ENCODE measurements at places on chromosomes 2 and 18.

DNA sequence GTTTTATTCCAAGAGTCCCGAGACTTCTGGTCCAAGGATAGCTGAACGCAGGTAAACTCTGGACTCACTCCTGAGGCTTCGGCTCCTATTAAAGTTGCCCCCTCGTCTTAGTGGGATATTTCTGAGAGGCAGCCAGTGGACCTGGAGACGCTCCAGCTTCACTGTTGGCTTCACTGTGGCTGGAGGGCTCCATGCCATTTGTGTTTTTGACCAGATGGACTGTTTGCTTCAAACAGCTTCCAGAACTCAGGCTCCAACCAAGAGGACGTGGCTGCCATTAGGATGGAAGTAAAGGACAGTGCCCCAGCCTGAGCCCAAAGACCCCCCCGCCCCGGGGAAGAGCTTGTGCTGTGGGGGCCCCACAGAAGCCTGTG is 94.4 kb upstream of the LDAH start:
- no peaks in the 10 kb centered on the region for H3K4me1 ChIP-seq
- no peak for DNase-seq
- H3K4me3 ChIP-seq: no peak overlapping the region
- peaks cover 25% of the 10 kb centered on the region for H3K27me3 ChIP-seq
- H3K27ac ChIP-seq: no peak overlapping the region

DNA sequence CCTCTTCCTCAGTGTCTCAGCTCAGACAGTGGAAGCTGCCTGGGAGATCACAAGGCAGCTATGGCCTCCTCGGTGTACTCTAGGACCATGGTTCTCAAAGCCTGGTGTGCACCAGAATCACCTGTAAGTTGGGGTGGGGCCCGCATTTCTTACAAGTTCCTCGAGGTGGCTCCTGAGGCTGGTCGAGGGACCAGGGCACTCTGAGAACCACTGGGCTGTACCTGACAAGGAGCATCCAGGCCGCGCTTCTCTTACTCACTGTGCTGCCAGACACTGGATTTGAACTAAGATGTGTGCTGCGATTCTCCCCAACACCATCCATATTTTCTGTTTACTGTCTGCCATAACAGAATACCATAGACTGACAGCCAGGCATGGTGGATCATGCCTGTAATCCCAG is 59.5 kb downstream of the DIPK1C start:
- H3K27ac ChIP-seq: no peak overlapping the region
- H3K4me1 ChIP-seq: peaks cover 3% of the 10 kb centered on the region
- DNase-seq: no peak
- H3K36me3 ChIP-seq: no peaks in the 10 kb centered on the region
- H3K4me3 ChIP-seq: no peak overlapping the region

DNA sequence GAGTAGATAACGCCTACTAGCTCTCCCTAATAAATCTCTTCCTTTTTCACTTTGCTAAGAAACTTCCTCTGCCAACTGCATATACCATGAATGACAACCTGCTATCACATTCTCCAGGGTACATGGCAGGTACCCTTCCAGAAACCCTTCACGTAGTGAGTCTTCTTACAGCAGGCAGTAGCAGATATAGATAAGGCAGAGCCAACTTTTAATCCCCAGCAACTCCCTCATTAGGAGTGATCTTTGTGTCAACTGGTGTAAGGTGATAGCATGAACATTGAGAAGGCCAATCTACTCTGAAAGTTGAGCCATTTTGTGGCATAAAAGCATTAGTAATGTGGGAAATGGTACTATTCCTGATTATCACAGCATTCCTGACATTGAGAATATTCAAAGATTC is 5.7 kb upstream of the STK17B start:
- H3K4me1 ChIP-seq: peaks cover 90% of the 10 kb centered on the region
- H3K36me3 ChIP-seq: no peaks in the 10 kb centered on the region
- peak overlapping the region; percentile 78 for H3K4me3 ChIP-seq

DNA sequence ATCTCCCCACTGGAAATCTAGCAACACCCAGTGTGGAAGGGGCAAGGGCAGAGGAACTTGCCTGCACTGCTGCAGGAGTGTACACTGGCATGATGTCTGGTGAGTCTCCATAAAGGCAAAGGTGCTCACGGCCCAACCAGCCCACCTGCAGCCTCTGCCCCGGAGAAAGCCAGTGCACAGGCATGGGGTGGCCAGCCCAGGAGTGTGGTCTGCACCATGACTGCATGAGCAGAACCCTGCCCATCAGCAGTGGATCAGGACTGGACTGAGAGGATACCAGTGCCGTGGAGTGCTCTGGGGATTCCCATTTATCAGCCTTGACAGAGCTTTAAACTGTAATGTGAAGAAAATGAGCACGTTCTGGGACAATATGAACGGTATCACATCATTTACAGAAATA is 342.6 kb upstream of the HS6ST1 start:
- no peak for DNase-seq
- H3K27me3 ChIP-seq: peaks cover 11% of the 10 kb centered on the region
- H3K36me3 ChIP-seq: no peaks in the 10 kb centered on the region
- no peak overlapping the region for H3K27ac ChIP-seq
- H3K4me3 ChIP-seq: no peak overlapping the region

DNA sequence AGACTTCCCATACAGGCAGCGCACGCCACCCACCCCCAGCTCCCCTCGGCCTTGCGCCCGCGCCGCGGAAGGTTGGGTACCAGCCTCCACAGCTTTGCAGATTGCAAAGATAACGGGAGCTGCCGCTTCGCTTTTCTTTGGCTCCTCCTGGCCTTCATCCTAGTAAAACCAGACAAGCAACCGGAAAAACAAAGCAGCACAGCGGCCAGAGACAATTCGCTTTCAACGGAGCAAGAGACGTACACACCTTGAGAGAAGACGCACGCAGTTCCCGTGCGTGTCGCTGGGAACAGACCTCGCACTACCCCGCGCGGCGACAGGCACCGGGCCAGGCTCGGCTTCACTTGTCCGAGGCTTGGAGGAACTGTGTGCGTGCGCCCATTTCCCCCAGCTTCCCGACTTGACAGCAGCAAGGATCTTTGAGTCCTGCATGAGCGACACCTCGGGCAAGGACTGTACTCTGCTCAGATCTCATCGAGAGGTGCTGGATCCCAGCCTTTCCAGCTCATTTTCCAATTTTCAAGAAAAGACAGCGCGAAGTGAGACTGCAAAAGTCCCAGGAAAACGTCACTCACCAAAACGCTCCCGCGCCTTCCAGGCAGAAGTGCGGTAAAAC is 964 bp downstream of the ZBTB7C start:
- peak; percentile 2 for DNase-seq
- H3K4me1 ChIP-seq: peaks cover 14% of the 10 kb centered on the region
- H3K27ac ChIP-seq: no peak overlapping the region

DNA sequence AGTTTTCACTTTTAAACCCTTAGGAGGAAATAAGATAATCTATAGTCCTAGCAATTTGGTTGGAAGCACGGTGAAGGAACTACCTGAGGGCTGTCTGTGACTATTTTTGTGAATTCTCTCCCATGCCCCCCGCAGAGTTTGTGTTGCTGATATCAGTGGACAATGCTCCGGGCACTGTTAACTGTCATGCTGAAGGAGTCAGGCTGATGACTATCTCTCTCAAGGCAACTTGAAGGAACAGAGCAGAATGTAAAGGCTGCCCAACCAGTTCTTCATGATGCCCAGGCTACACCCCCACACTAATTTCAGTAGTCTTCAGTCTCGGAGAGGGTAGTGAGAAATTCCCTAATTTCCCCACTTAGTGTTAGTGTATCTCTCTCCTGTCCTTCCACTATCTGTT is 21.6 kb upstream of the RAB6C start:
- no peak for DNase-seq
- H3K27me3 ChIP-seq: peaks cover 13% of the 10 kb centered on the region
- H3K4me3 ChIP-seq: no peak overlapping the region

DNA sequence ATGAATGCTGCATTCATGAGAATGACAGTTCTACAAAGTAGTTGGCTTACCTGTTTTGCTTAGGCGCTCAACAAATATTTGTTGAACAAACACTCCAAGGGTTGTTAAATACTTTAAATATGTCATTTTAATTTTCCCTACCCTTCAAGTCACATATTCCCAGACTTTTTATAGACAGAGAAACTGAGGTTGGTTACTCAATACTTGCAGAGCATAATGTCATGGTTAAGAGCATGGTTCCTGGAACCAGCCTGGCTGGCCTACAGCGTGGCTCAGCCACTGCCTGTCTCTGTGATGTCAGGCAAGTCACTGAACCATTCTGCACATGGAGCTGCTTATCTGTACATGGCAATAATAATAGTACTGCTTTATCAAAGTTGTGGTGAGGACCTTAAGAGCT is 120.0 kb upstream of the STK17B start:
- DNase-seq: no peak
- H3K4me1 ChIP-seq: peaks cover 47% of the 10 kb centered on the region
- no peak overlapping the region for H3K4me3 ChIP-seq
- H3K36me3 ChIP-seq: no peaks in the 10 kb centered on the region
- H3K27ac ChIP-seq: no peak overlapping the region
- no peaks in the 10 kb centered on the region for H3K27me3 ChIP-seq

- H3K27ac ChIP-seq: no peak overlapping the region
- H3K4me1 ChIP-seq: no peaks in the 10 kb centered on the region
- no peak overlapping the region for H3K4me3 ChIP-seq
- H3K36me3 ChIP-seq: no peaks in the 10 kb centered on the region
- no peak for DNase-seq
Observed at GRCh38 chr2:168835969-168836368, 33.5 kb downstream of the NOSTRIN start.

- H3K27ac ChIP-seq: no peak overlapping the region
- no peaks in the 10 kb centered on the region for H3K4me1 ChIP-seq
- H3K36me3 ChIP-seq: no peaks in the 10 kb centered on the region
- no peaks in the 10 kb centered on the region for H3K27me3 ChIP-seq
Observed at GRCh38 chr2:106851087-106851874, 34.7 kb downstream of the ST6GAL2 start.

GRCh38 chr2:39435234-39435633 is 1.9 kb downstream of the MAP4K3 start:
- H3K4me3 ChIP-seq: peak overlapping the region; percentile 89
- DNase-seq: no peak
- no peak overlapping the region for H3K27ac ChIP-seq
- H3K27me3 ChIP-seq: no peaks in the 10 kb centered on the region
- peaks cover 76% of the 10 kb centered on the region for H3K4me1 ChIP-seq

DNA sequence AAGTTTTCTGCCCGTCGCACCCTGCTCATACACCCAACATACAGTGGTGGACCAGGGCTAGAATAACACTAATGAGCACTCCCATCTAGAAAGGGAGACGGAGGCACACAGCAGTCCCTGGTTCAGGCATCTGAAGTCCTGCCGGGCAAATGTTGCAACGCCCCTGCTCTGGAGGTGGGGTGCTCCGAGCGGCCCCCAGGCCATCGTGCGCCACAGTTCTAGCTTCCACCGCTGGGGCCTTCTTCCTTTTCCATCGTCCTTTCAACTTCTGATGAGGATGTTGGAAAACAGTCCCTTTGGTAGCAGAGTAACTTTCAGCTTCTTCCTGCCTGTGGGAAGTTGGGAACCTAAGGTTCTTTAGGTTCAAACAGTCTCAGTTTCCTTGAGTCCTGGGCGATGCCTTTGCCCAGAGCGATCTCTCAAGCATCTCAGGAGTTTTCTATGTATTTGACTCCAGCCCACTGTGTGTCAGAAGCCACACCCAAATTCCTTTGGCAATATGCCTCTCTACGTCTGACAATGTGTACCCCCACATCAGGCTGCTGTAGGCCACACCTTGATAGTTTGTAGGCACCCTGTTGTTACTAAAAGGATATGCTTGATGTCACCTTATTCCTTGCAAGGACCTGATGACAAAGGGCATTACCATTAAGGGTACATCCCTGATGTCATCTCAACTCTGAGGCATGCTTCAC is 258.8 kb downstream of the GLI2 start:
- H3K27ac ChIP-seq: no peak overlapping the region
- H3K27me3 ChIP-seq: no peaks in the 10 kb centered on the region
- H3K4me3 ChIP-seq: no peak overlapping the region
- H3K4me1 ChIP-seq: no peaks in the 10 kb centered on the region

DNA sequence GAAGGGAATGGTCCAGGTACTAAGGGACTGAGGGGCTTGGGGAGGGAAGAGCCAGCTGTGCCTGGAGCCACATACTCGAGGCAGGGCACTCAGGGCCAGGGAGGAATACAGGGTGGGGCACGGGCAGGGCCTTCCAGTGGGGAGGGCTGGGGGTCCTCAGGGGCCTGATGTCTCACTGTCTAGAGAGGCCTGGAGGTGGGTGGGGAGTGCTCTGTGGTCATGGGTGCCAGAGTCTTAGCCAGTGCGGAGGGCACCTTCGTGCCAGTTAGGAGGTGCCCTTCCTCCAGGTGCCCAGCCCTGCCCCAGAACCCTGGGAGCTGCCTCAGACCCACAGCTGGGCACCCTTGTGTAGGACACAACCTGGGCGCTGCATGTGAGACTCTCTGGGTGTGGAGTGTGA is 81.2 kb downstream of the SMAD7 start:
- no peak for DNase-seq
- no peaks in the 10 kb centered on the region for H3K36me3 ChIP-seq
- no peak overlapping the region for H3K4me3 ChIP-seq
- H3K27me3 ChIP-seq: no peaks in the 10 kb centered on the region
- H3K4me1 ChIP-seq: peaks cover 39% of the 10 kb centered on the region

- peak overlapping the region; percentile 76 for H3K27ac ChIP-seq
- peak overlapping the region; percentile 16 for H3K4me3 ChIP-seq
- no peaks in the 10 kb centered on the region for H3K36me3 ChIP-seq
Observed at GRCh38 chr2:54588244-54588899, 132.2 kb downstream of the SPTBN1 start.

DNA sequence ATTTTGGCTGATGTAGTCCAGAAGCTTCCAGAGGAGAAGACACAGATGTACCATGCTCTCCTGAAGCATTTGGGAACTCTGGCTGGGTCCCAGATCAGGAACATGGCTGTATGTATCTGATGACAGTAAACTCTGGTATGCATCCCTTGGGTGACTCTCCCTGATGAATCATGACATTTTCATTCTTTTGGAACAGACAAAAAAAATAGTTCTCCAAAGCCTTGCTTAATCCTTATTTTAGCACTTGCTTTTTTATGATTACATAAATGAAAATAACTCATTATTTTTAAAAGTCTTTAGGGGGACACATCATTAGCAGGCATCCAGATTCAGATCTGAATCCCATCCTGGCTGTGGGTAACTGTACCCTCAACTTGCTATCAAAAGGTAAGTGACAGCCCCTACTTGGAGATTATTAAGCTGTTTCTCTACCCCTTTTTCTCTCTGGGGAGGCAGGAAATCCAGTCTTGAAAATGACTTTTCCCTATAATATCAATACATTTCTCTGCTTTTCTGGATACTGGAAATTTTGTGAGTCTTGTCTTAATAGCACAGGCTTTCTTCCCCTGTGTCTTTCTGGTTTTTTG is 23.3 kb downstream of the AOX1 start:
- DNase-seq: no peak
- H3K27ac ChIP-seq: no peak overlapping the region
- no peaks in the 10 kb centered on the region for H3K4me1 ChIP-seq
- H3K27me3 ChIP-seq: peaks cover 10% of the 10 kb centered on the region

- DNase-seq: no peak
- H3K4me3 ChIP-seq: no peak overlapping the region
- no peaks in the 10 kb centered on the region for H3K4me1 ChIP-seq
Observed at GRCh38 chr2:71716697-71717624, 263.6 kb downstream of the DYSF start.
